ENCODE measurements at places on chromosomes 13 and 19.

DNA sequence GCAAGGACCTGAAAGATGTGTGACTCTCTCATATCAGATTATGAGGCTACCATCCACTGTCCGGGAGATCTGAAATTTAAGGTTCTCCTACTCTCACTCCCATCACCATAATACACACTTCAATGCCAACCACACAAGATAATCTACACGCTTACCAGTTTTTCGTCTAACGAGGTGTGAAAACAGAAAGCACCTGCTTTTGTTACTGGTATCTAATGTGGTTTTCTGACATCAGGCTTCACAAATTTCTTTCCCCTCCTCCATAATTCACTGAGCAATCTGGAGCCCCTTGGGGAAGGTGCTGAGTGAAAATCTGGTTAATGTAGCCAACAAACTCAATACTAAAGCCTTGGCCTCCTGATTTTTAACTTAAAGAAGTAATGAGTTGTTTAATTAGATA lies 10.1 kb upstream of the LRCH1 start:
- DNase-seq, result no peak

GRCh38 chr19:35015270-35015953 lies 14.9 kb upstream of the SCN1B start:
- DNase-seq, result no peak

- DNase-seq, result no peak
Observed at GRCh38 chr19:6212403-6213265, 67.1 kb downstream of the MLLT1 start.

- no peak for DNase-seq
Observed at GRCh38 chr13:95246292-95247082, 54.8 kb downstream of the ABCC4 start.

GRCh38 chr13:107907065-107907805 lies 308.1 kb downstream of the LIG4 start:
- no peak for DNase-seq

DNA sequence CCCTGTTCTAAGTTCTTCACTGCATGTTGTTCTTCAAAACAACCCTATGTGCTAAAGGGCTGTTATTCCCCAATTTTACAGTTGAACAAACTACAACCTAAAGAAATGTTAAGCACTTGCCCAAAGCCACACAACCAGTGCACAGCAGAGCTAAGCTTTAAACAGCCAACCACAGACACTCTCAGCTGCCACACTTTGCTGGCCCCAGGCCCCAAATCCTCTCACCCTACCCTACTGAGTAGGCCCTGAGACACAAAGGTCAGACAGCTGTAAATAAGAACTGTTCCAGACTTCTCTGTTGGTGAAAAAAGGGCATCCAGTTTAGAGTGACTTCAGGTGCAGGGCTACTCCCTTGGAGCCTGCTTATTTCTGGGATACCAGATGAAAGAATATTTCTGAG lies 30.0 kb downstream of the GRIK5 start:
- no peak for DNase-seq
